Skeletal muscle cell (primary cell): ENCODE measurements at places on chromosomes 7 and 10.
A peak's percentile ranks its signal among the peaks of the same experiment; 100 is the strongest.

DNA sequence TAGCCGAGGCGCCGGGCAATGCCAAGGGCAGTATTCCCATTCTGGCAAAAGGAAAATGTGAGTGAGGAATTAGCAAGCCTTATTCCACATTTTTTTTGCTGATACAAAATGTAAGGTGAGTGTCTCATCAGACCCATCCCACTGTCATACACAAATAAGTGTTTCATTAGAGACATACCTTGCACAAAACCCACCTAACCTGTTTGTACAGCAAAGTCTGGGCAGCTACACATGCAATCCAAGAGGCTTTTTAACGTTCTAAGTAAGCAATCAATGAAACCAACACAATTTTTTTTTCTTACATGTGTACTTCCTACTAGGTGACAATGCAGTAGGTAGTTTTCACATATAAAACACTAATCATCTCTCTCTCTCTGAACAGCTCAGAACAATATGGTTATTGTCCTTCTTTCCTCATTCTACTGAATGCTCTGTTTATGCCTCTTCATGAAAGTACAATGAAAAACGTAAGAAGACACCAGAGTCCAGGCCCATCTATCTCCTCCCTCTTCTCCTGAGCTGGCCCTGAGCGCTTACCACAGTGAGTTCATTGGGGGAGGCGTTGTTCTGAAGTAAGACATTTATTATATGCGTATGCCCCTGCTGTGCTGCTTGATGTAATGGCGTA is 217.2 kb downstream of the ANK3 start:
- DNase-seq, result no peak

GRCh38 chr10:16787361-16787791 is 29.8 kb downstream of the RSU1 start:
- no peak for DNase-seq

- no peak for DNase-seq
Observed at GRCh38 chr10:103990121-103990520, 23.2 kb downstream of the SLK start.

DNA sequence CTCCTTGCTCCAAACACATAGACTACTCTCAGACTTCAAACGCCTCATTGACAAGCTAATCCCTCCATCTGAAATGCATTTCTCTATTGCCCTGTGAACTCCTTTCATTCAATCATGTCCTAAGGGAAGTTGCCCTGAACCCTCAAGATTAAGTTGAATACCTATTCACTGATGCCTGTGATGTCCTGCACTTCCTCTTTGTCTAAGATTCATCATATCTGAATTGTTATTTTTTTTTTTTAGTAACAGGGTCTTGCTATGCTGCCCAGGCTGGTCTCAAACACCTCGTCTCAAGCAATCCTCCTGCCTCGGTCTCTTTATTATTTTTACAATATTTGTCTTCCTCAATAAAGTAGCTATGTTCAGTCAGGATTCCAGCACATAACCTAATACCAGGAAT is 3.2 kb downstream of the PSMA2 start:
- DNase-seq, result no peak

DNA sequence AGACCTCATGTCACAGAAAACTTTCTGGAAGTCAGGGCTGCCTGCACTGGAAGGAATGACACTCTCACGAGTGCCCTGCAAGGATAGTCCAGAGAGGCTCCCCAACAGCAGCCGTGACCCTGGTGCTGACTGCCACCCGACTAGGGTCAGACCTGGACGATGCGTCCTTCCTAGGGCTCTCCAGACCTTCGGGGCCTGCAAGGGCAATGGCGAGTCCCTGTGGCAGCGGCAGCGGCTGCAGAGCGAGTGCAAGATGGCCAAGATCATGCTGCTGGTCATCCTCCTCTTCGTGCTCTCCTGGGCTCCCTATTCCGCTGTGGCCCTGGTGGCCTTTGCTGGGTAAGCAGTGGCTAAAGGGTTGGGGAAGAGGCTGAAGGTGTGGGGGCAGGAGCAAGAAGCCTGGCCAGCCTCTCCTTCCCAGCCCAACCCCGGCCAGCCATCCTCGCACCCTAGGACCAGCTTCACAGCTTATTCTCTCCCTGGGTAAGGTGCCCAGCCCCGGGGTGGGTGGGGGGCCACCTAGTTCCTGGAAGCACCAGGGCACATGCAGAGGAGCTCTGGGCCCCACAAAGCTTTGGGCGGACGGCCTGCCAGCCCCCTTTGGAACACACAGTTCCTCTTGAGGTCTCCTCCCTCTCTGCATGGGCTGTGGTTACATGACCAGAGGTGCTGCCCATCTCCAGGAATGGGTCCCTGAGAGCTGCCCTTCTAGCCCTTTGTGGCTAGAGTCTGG is 5.5 kb downstream of the OPN4 start:
- no peak for DNase-seq

GRCh38 chr10:110357252-110357780 is 52.6 kb upstream of the SMNDC1 start:
- DNase-seq, result peak; percentile 85

GRCh38 chr10:51170518-51171245 is 96.4 kb downstream of the PRKG1 start:
- DNase-seq, result no peak

GRCh38 chr10:128069351-128070051 is 56.7 kb downstream of the MKI67 start:
- DNase-seq, result peak; percentile 41

- peak; percentile 88 for DNase-seq
Observed at GRCh38 chr10:101817337-101818118, 716 bp downstream of the OGA start.

DNA sequence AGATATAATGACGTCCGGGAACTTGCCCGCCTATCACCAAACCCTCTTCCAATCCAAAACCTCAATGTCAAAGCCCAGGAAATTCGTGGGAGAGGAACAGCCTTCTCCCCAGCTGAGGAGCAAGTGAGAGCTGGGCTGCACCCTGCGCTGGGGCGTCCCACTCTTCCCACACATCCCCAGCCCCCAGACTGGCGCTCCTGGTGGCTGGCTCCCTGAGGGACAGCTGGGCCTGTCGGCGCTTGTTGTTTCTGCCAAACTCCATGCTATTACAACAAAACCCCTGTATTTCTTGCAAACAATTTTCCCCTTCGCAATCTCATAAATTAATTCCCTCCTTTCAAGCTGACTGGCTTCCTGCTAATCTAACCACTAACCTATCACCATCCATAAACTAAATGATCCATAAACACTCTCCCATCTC is 53.0 kb downstream of the GRID1 start:
- no peak for DNase-seq

GRCh38 chr7:99366646-99367045 is 7.9 kb upstream of the ARPC1B start:
- DNase-seq, result no peak

- no peak for DNase-seq
Observed at GRCh38 chr10:121800831-121801230, 127.0 kb downstream of the ATE1 start.

- DNase-seq, result no peak
Observed at GRCh38 chr7:110675383-110676103, 415.4 kb upstream of the LRRN3 start.

DNA sequence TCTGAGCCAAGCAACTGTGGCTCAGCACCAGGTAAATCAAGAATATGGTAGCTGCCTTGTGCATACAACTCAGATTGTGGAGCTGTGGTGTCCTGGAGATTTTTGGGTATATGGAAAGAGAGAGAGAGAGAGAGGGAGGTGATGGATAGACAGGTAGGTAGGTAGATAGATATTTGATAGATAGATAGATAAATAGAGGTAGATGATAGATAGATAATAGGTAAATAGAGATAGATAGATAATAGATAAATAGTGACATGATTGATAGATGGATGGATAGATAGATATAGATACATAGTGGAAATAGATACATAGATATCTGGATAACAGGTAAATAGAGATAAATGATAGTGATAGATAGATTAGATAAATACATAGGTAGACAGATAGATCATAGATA is 206.3 kb downstream of the KLF6 start:
- no peak for DNase-seq

- no peak for DNase-seq
Observed at GRCh38 chr7:47577321-47577919, 4.5 kb downstream of the TNS3 start.

DNA sequence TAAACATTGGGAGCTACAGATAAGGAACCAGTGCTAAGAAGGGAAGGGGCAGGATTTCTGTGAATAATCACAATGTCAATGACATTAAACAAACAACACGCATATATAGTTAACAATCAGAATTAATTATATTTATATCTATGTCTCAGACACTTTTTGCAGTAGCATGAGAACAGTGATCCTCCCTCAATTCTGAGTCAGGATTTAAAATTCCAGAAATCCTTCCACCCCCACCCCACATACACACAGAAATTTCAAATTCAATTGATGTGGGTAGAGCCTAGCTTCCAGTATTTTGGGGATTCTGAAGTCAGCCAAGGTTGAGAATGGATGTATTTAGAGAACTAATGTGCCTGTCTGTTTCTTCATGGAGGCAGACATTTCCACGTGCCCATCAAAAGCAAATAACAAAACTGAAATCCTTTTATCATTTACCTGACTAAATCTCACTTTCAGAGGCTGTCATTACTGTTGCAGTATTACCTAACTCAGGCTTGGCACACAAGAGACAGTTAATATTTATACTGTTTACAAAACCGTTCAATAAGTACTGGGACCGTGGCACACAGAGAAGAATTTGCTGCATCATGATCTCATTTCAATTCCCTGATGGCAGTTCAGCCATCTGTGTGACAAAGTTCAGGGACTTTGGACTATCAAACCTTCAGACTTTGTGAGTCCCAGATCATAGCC is 116.6 kb upstream of the PALS2 start:
- no peak for DNase-seq

GRCh38 chr10:23754941-23755340 is 316.1 kb downstream of the OTUD1 start:
- DNase-seq, result no peak

GRCh38 chr10:48199580-48200377 is 74.7 kb downstream of the FRMPD2 start:
- peak; percentile 54 for DNase-seq

DNA sequence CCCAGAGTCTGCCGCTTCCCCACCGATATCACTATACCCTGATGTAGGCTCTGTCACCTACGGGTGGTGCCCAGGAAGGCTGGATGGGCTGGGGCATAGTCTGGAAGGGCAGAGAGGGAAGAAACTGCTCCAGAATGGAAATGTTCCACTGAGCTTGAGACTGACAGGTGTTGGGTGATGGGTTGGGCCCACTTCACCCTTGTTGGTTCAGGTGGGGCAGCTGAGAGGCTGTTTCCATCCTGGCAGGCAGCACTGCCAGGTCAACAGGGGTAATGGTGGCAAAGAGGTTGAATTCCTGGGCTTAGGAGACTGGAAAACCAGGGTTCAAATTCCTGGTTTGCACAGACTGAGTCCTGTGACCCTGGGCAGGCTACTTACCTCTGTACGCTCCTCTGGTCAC is 28.5 kb upstream of the FRAT2 start:
- DNase-seq, result no peak

- no peak for DNase-seq
Observed at GRCh38 chr7:88967432-88967831, 171.9 kb upstream of the TEX47 start.

DNA sequence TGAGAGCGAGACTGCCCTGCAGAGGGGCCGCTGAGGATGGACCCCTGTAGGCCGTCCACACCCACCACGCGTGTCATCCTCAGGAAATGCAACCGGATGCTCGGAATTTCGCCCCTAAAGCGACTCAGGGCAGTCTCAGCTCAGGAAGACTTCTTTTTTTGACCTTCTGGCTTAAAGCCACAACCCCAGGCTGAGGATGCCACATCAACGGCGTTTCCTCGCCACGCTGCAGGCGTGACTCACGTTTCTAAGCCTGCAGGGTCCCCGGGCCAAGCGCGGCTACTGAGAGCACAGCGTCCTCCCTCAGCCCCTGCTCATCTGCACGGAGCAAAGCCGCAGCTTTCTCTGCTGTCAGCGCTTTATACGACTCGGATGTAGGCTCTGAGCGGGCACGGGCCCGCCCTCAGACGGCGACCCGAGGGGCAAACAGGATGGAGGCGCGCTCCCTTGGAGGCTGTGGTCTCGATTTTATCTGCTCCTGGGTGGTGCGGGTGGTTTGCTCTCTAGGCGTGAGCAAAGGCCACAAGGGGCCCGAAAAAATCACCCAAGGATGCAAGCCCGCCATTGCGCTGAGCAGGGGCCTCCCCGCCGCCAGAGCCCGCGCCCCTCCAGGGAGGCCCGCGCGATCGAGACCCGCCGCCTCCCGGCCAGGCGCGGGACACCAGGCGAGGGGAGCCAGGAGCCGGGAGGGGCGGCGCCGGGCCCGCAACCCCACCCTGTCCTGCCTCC is 726 bp upstream of the INSIG1 start:
- DNase-seq, result peak; percentile 77

DNA sequence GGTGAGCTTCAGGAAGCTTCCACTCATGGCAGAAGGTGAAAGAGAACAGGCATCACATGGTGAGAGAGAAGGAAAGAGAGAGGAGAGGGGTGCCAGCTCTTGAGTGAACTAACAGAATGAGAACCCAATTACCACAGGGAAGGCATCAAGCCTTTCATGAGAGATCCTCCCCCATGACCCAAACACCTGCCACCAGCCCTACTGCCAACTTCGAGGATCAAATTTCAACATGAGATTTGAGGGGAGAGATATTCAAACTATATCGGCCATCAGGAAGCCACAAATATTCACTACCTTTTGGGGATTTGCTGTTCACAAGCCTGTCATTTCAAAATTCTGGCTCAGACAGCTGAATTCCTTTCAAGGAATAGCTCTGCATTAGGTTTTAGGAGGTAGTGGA is 39.9 kb upstream of the SMNDC1 start:
- DNase-seq, result no peak

DNA sequence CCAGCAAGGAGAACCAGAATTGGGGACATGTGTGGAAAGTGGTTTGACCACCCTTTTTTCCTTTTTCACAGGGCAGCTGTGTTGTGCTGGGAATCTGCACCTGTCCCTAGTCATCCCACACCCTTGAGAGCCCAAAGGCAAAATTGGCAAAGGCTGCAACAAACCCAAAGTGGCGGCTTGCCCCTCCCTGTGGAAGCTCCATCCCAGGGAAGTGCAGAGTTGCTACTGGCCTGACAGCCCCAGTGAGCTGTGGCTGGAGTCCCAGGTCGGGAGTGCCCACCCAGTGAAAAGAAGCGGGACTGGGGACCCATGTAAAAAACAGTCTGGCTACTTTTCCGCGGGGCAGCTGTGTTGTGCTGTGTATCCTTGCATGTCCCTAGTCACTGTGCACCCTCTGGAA is 109.1 kb upstream of the GRM3 start:
- no peak for DNase-seq

GRCh38 chr10:124704428-124705380 is 39.5 kb downstream of the FAM53B start:
- no peak for DNase-seq

- no peak for DNase-seq
Observed at GRCh38 chr7:47142169-47142866, 439.6 kb downstream of the TNS3 start.

GRCh38 chr7:112529521-112529920 is 48.7 kb downstream of the LSMEM1 start:
- no peak for DNase-seq

- no peak for DNase-seq
Observed at GRCh38 chr10:101143345-101143630, 12.2 kb downstream of the TLX1 start.

GRCh38 chr7:100983451-100984187 is 14.3 kb downstream of the MUC12 start:
- DNase-seq, result peak; percentile 4
